ENCODE measurements at places on chromosomes 13 and 19. TPM values are rescaled to one million over a fixed set of nuclear protein-coding genes. Genes with fewer than 3 reads are reported as not detected.

- DNase-seq, result no peak
These were observed 8.0 kb upstream of the IFT88 start for GRCh38 chr13:20558982-20559381.

DAND5 gene
- total RNA-seq, result not detected

VSTM2B gene
- total RNA-seq, result not detected

FGF14 gene
- total RNA-seq, result 0.48 TPM
